ENCODE measurements at places on chromosomes 2 and 18. TPM values are rescaled to one million over a fixed set of nuclear protein-coding genes. Genes with fewer than 3 reads are reported as not detected.

Gene STPG4
- total RNA-seq, result not detected

- H3K4me3 ChIP-seq, result no peak overlapping the region
- peaks cover 4% of the 10 kb centered on the region for H3K27me3 ChIP-seq
Measured at GRCh38 chr2:109242654-109243331, 113.8 kb downstream of the SH3RF3 start.

DNA sequence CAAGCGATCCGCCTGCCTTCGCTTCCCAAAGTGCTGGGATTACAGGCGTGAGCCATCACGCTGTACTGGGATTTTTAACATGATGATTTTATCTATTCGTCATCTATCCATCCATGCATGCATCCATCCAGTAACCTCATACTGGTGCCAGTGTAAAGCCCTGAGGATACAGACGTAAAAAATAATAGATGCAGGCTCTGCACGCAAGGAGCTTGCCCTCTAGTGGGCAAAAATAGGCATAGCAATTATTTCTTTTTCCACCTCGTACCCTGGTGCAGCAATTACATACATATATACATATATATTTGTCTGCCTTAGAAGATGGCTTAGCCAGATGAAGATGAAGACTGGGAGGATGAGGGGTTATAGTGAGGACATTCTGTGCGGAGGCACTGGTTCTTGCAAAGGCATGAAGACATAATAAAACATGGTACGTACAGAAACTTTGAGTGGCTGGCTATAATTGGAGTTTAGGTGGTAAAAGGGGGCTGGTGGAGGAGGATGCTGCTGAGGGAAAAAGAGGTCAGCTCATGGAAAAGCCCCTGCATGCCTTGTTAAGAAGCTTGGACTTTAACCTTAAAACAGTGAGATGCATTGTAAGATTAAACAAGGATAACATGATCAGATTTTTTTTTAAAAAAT is 19.6 kb upstream of the RPIA start:
- peak; percentile 35 for DNase-seq
- no peak overlapping the region for H3K27ac ChIP-seq
- H3K4me3 ChIP-seq, result no peak overlapping the region
- peaks cover 3% of the 10 kb centered on the region for H3K4me1 ChIP-seq
- no peaks in the 10 kb centered on the region for H3K36me3 ChIP-seq

- no peaks in the 10 kb centered on the region for H3K36me3 ChIP-seq
- H3K27me3 ChIP-seq, result no peaks in the 10 kb centered on the region
- H3K27ac ChIP-seq, result no peak overlapping the region
Measured at GRCh38 chr18:41370740-41371139, 584.3 kb upstream of the PIK3C3 start.

- H3K27ac ChIP-seq, result peak overlapping the region; percentile 18
- H3K4me1 ChIP-seq, result peaks cover 10% of the 10 kb centered on the region
- no peaks in the 10 kb centered on the region for H3K27me3 ChIP-seq
- no peak overlapping the region for H3K4me3 ChIP-seq
- H3K36me3 ChIP-seq, result no peaks in the 10 kb centered on the region
Measured at GRCh38 chr2:203664029-203664755, 42.2 kb upstream of the CD28 start.
